Natural killer cell treated with Interleukin-12 subunit alpha and Interleukin-12 subunit beta and Interleukin-15 and Interleukin-18, amount 100 ng/mL, for 72 hours (primary cell): ENCODE measurements at places on chromosomes 4 and X. TPM values are rescaled to one million over a fixed set of nuclear protein-coding genes. Genes with fewer than 3 reads are reported as not detected.

- no peak for DNase-seq
Observed at GRCh38 chr4:133969202-133969848, 232.3 kb downstream of the PABPC4L start.

DNA sequence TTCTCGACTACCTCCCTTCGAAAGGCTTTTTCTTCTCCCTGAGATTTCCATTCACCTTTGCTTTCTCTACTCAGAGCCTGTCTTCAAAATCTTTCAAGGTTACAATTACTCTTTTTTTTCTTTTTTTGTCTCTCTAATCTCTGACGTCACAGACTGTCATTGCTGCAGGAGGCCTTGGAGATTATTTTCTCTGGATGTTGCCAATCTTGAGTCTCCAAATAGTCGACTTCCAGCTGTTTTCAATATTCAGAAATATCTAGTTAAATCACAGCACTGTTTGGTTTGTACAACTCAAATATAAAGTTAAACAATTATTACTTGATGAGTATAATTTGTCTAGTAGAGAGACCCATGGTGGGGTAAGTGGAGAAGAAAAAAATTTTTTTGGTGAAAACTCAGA, 359.0 kb upstream of the BOD1L1 start:
- DNase-seq = no peak

GRCh38 chr4:4857809-4858508, 1.5 kb upstream of the MSX1 start:
- no peak for DNase-seq

GRCh38 chr4:188722911-188723310, 583.7 kb downstream of the TRIML1 start:
- DNase-seq = no peak

- no peak for DNase-seq
Observed at GRCh38 chrX:7062276-7062675, 85.2 kb upstream of the STS start.

The INTS6L gene
- total RNA-seq = 20.9 TPM

DNA sequence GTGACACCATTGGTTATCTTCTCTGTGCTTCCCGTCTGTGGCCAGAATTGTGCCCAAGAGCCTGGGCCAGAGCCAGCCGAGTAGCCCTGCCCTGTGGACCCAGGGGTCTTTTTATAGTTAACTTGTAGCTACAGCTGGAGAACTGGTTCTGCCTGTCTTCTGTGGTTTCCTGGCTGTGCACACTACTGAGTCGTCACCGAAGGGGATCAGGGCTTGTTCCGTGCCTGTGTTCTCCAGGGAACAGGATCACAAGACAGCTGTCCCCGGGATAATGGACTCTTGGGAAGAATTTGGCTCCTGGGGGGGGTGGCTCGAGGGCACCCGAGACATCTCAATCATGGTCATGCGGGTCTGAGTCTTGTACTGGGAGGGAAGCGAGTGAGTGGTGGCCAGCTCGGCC, 22.1 kb upstream of the OPN1LW start:
- DNase-seq = no peak

DNA sequence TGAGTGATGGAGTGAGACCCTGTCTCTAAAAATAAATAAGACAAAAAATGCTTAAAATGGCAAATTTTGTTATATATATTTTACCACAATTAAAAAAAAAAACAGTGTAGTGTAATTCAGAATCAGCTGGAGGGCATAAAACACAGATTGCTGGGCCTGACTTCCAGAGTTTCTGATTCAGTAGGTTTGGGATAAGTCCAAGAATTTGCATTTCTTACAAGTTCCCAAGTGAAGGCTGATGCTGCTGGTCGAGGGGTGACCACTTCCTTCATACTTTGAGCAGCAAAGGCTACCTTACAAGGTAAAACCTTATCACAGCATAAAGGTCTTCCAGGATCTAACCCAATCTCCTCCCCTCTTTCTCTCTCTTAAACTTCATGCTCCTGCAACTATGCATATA, 40.7 kb downstream of the KLHL8 start:
- no peak for DNase-seq

DNA sequence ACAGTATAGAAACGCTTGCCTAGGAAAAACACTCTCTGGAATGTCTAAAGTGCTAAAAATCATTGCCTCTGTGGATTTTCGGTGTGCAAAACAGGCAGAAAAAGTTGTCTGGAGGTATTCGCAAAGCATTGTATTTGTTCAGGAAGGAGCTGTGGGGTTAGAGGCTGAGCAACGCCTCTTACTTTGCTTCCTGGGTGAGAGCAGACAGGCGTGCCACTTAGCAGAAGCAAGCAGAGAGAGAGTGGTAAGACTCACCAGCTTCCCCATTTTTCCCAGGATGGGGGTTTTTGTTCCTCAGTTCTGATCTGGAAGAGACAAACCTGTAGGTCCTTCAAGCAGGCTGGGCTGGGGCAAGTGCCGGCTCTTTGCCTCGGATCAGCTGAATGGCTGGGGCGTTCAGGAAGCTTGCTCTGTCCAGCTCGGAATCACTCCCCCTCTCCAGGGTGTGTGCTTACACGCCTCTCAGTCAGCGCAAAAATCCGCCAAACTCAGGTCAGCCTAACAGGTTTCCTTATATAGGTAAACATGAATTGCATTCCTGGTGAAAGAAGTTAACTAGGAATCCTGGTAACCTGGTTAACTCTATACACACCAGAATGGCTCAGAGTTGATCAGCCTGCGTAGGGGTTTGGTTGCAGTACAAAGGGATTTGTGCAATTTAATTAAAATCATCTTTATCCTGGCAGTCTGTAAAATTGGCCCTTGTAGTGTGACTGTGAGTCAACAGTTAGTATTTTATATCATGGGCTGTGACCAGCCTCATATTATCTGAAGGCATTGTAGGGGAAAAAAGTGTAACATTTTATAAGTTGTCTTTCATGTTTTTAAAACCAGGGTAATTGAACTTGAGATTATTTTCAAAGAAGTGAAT, 213.1 kb upstream of the MID1 start:
- DNase-seq = no peak

The GLRA2 gene
- not detected for total RNA-seq

The S100G gene
- not detected for total RNA-seq

- DNase-seq = no peak
Observed at GRCh38 chr4:106269711-106270110, 46.3 kb downstream of the TBCK start.

DNA sequence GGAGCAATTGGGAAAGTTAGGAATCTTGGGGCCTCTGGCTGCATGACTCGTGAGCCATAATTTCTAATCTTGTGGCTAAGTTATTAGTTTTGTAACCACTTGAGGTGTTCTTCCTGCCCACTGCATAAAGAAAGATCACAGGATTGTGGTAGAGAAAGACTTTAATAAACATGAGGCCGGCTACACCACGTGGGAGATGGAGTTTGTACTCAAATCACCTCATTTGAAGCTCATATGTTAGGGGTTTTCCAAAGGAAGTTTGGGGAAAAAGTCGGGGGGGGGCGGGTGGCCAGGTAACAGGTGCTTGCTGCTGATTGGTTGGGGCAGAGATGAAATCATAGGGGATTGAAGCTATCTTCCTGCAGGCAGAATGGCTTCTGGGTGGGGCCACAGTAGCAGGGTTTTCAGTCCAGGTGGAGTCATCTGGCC, 287.8 kb downstream of the ZNF674 start:
- no peak for DNase-seq

The WNK3 gene
- total RNA-seq = 0.26 TPM

DNA sequence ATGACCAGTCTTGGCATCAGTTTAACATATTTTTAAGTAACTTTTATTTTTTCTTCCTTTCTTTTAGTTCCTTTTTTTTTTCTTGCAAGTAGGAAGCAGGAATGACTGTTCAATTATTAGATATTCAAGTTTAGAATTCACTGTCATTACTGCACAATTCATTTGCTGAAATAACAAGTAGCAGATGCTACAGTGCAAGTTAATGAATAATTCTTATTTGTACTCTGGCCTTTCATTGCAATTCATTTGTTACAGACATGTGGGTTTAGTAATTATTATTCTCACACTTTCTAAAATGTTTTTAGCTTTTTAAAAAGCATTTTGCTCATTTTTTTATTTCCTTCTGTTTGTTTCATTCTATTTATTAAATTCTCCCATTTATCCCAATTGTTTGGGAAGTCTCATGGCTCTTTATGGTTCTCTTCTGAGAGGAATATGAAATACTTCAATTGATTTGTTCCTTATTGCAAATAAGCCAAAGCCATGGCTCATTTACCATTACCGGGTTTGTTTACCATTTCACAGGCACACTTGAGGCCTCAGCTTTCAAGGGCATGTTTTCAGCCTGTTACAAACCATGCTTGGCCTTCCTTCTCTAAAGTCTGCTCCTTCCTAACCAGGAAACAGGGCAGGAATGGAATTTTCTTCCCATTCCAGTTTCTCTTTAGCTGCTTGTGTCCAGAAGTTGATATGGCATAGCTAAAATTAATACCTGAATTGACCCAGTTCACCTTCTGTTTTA, 4.6 kb upstream of the DCAF4L1 start:
- no peak for DNase-seq

DNA sequence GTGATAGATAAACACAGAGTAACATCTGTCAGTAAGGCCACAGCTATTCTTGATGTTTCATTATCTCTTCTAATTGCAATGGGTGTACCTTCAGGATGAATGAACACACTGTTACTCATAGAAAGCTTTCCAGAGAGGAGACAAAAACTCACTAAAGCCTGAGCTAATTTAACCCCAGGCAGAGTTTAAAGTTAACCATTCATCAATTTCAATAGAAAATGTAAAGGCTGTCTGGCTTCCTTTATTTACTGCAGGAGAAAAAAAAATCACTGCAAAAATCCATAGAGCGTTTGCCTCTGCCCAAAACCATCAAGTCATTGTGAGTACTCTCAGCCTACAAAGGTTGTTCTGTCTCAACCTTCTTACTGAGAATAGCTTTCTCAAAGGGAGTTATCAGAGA, 376.9 kb downstream of the PPP4R3C start:
- DNase-seq = no peak

DNA sequence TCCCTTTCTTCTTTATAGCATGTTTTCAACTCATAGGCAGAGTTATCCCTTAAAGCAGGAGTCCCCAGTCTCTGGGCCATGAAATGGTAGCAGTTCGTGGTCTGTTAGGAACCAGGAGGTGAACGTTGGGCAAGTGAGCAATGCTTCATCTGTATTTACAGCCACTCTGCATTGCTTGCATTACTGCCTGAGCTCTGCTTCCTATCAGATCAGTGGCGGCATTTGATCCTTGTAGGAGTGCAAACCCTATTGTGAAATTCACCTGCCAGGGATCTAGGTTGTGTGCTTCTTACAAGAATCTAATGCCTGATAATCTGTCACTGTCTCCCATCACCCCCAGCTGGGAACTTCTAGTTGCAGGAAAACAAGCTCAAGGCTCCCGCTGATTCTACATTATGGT, 39.8 kb downstream of the DTHD1 start:
- no peak for DNase-seq

DNA sequence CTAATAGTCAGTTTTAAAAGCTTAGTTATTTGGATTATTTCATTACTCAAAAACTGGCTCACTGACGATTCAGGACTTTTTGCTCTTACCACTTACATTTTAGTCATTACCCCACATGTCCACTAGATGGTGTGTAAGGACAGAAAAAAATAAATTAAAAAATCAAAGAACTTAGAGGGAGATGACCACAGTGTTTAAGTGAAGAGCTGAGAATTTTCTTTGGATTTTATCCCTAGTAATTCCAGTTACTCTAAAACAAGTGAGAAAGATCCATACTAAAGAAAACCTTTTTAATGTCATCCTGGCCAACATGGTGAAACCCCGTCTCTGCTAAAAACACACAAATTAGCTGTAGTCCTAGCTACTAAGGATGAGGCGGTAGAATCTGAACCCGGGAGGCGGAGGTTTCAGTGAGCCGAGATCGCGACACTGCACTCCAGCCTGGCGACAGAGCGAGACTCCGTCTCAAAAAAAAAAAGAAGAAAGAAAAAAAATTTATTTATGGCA, 26.4 kb upstream of the TMPRSS11B start:
- no peak for DNase-seq

GRCh38 chr4:154010371-154010770, 221.5 kb upstream of the SFRP2 start:
- no peak for DNase-seq

GRCh38 chrX:119427024-119427794, 28.1 kb downstream of the SLC25A43 start:
- DNase-seq = no peak

DNA sequence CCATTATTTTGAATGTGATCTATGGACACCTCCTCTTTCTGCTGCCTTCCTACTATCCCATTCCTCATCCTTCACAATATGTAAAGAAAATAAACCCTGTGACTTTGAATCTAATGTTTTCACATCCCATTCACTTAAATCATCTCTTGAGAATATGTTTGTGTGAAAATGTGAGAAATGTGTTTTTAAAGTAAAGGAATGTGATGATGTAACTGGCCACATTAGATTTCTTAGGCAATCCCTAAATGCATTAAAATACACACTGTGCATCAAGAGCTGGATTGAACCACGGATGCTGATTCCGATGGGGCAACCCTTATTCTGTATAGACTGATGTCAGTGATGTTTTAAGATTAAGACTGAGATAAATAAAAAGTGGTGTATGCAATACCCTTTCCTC, 558.9 kb upstream of the TENM3 start:
- DNase-seq = no peak

The CLDN2 gene
- not detected for total RNA-seq

The TLR10 gene
- not detected for total RNA-seq

- no peak for DNase-seq
Observed at GRCh38 chr4:185589067-185589836, 53.9 kb upstream of the PDLIM3 start.

The MAGEC1 gene
- total RNA-seq = not detected

DNA sequence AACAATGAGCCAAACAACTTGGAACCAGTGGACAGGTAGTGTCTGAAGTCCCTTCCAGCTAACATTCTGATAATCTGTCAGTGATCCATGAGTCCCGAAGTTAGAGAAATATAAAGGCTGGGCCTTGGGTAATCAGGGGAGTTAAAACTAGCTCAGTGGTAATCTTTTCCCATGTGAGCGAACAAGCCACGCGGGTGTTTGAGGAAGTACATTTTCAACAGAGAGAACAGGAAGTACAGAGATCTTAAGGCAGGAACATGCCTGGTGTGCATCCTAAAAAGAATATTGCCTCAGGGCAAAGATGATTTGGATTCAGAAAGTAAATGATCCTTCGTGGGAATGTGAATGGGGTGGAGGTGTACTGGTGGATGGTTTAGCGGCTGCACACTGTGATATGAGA, 42.9 kb downstream of the FNIP2 start:
- DNase-seq = no peak
